NCI-H69 (cell line): ENCODE measurements at places on chromosomes 2 and 18.
A peak's percentile ranks its signal among the peaks of the same experiment; 100 is the strongest.

- no peak for DNase-seq
These were observed 304.0 kb downstream of the LPIN1 start for GRCh38 chr2:12050396-12050795.

GRCh38 chr2:173264603-173265366 is 89.9 kb upstream of the CDCA7 start:
- no peak for DNase-seq

- DNase-seq: no peak
These were observed 72.2 kb downstream of the XRCC5 start for GRCh38 chr2:216181351-216181750.

DNA sequence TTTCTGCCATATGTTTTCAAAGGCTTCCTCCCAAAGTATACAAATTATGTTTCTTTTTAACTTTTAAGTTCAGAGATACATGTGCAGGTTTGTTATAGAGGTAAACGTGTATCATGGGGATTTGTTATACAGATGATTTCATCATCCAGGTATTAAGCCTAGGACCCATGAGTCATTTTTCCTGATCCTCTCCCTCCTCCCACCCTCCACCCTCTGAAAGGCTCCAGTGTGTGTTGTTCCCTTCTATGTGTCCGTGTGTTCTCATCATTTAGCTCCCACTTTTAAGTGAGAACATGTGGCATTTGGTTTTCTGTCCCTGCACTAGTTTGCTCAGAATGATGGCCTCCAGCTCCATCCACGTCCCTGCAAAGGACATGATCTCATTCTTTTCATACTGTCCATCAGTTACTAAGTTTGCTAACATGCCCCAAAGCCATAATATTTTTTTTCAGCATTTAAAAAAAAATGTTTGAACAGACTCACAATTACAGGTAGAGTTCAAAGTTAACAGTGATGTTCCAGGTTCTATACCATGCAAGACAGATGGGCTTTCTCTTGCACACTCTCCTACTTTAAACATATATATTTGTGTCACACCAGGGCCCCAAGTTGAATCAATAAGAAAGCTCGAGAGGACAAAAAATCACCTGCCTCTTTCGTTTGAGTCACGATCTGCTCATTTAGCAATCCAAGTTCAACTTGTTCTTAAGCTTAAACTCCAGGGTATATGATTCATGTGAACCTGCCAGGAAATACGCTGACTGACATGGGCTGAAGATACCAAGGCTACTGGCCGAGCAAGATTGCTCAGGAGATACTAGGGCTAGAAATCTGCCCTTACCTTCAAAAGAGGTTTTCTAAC is 77.6 kb downstream of the AP1S3 start:
- peak; percentile 38 for DNase-seq

GRCh38 chr18:6207116-6207515 is 207.6 kb downstream of the L3MBTL4 start:
- peak; percentile 16 for DNase-seq

- DNase-seq: no peak
These were observed 282.0 kb downstream of the RPRM start for GRCh38 chr2:153196378-153197058.

DNA sequence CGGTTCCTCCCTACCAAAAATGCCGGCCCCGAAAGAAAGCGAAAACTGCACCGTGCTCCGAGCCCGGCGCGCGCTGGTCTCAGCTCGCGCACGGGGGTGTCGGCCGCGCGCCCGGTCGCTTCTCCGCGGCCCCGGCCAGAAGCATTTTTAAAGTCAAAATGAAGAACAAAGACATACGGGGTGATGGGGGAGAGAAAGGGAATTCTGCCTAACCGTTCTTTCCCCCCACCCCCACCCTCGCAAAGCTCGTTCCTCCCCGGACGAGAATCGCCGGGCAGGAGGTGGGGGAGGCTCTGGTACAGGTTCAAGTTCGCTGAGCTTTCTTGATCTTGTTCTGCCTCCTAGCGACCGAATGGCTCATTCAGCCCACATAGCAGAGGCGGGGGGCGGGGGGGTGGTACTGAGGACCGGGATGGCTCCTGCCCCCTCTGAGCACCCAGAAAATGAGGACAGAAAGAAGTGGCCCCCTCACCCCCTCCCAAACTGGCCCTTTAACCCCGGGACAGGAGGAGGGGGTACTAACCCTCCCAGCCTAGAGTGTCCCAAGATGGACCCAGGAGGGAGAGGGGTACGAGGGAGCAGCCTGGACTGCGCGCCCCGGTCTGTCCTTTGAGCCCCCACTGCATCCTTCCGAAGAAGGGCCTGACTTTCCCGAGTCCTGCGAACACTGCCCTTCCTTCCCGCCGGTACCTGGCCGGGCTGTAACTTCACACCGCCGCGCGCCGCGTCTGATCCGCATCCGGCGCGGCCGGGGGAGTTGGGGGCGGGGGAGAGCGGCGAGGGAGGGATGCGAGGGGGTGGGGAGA is 3.1 kb downstream of the BCL11A start:
- peak; percentile 89 for DNase-seq

- DNase-seq: no peak
These were observed 548.3 kb upstream of the VWC2L start for GRCh38 chr2:213862407-213863076.

GRCh38 chr2:145687442-145688134 is 1167.7 kb upstream of the ZEB2 start:
- peak; percentile 42 for DNase-seq
